ENCODE measurements at places on chromosomes 6 and 20.

DNA sequence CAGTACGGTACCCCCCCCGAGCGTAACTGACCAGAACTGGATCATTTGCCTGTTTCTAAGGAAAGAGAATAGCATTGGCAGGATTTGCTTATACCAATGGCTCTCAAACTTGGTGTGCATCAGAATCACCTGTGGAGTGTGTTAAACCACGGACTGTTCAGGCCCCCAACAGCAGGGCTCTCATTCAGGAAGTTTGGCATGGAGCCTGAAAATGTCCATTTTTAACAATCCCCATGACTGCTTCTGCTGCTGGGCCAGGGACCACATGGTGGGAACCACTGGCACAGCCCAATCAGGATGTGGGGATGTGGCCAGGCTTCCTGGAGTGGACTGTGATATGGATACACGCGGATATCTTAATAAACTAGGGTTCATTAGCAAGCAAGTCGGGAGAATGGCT lies 53.9 kb downstream of the GTF2H5 start:
- no peak overlapping the region for H3K27ac ChIP-seq
- no peak overlapping the region for H3K4me3 ChIP-seq
- no peak for DNase-seq
- no peaks in the 10 kb centered on the region for H3K36me3 ChIP-seq
- no peaks in the 10 kb centered on the region for H3K27me3 ChIP-seq

GRCh38 chr20:38298768-38299288 lies 5.1 kb upstream of the BPI start:
- peaks cover 4% of the 10 kb centered on the region for H3K4me1 ChIP-seq
- H3K27ac ChIP-seq = no peak overlapping the region
- no peaks in the 10 kb centered on the region for H3K36me3 ChIP-seq
- DNase-seq = no peak
- peaks cover 23% of the 10 kb centered on the region for H3K27me3 ChIP-seq

GRCh38 chr6:121235386-121235785 lies 98.9 kb downstream of the TBC1D32 start:
- H3K4me3 ChIP-seq = no peak overlapping the region
- peaks cover 14% of the 10 kb centered on the region for H3K36me3 ChIP-seq
- DNase-seq = no peak
- no peak overlapping the region for H3K27ac ChIP-seq
- peaks cover 4% of the 10 kb centered on the region for H3K4me1 ChIP-seq
- no peaks in the 10 kb centered on the region for H3K27me3 ChIP-seq

GRCh38 chr6:152721956-152722355 lies 24.3 kb downstream of the MYCT1 start:
- H3K27ac ChIP-seq = no peak overlapping the region
- H3K27me3 ChIP-seq = no peaks in the 10 kb centered on the region
- no peaks in the 10 kb centered on the region for H3K4me1 ChIP-seq
- no peak overlapping the region for H3K4me3 ChIP-seq
- no peak for DNase-seq
- no peaks in the 10 kb centered on the region for H3K36me3 ChIP-seq

- H3K4me1 ChIP-seq = peaks cover 8% of the 10 kb centered on the region
- no peak overlapping the region for H3K4me3 ChIP-seq
- peaks cover 4% of the 10 kb centered on the region for H3K36me3 ChIP-seq
These were observed 61.5 kb downstream of the RREB1 start for GRCh38 chr6:7169296-7169721.

DNA sequence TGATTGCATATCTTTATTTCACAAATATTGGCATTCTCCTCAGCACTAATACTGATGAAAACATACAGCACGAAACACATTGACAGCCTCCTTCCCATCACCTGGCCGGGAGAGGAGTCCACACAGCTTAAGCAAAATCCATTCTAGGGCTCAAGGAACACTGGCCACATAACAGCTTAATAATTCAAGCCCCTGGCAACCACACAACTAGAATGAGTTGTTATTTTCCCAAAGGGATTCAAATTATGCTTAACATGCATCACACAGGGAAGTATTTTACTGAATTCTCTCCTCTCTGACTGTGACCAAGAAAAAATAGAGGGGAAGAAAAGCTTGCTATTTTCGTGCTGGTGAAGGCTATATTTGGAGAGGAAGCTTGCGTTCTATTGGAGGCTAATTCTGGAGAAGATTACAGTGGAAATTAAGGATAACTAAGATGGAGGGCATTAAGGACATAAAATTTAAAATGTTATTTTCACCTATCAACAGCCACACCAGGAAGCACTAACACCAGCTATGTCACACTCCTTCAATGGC lies 198.5 kb downstream of the ADGRG6 start:
- no peaks in the 10 kb centered on the region for H3K4me1 ChIP-seq
- no peaks in the 10 kb centered on the region for H3K36me3 ChIP-seq
- no peak overlapping the region for H3K4me3 ChIP-seq
- H3K27me3 ChIP-seq = no peaks in the 10 kb centered on the region
- no peak for DNase-seq

DNA sequence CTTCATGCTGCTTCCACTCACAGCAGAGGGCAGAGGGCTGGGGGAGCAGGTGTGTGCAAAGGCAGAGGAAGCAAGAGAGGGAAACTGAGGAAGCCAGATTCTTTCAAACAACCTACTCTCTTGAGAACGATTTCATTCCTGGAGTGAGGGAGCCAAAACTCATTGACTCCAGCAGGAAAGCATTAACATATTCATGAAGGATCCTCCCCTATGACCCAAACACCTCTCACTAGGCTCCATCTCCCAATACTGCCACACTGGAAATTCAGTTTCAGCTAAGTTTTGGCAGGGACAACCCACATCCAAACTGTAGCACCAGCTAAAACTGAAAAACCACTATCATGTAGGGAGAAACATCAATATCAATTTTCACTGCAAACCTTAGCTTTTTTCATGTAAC lies 125.1 kb downstream of the OLIG3 start:
- H3K27me3 ChIP-seq = peaks cover 3% of the 10 kb centered on the region
- H3K4me1 ChIP-seq = peaks cover 3% of the 10 kb centered on the region
- no peak overlapping the region for H3K27ac ChIP-seq
- H3K4me3 ChIP-seq = no peak overlapping the region
- no peaks in the 10 kb centered on the region for H3K36me3 ChIP-seq
- no peak for DNase-seq

DNA sequence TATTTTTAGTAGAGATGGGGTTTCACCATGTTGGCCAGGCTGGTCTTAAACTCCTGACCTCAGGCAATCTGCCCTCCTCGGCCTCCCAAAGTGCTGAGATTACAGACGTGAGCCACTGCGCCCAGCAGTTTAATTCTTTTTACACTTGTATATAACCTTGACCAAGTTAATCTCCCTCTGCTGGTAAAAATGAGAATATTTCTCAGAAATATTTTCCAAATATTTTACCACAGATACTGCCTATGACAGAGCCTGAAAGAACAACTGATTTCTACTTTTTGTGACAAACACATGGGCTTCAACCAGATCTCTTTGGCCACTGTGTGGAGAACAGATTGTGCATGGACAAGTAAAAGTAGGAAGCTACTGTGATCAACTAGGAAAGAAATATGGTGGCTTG lies 21.2 kb upstream of the NHSL1 start:
- peaks cover 12% of the 10 kb centered on the region for H3K4me1 ChIP-seq
- H3K4me3 ChIP-seq = no peak overlapping the region
- H3K36me3 ChIP-seq = no peaks in the 10 kb centered on the region
- no peak overlapping the region for H3K27ac ChIP-seq
- peaks cover 8% of the 10 kb centered on the region for H3K27me3 ChIP-seq

DNA sequence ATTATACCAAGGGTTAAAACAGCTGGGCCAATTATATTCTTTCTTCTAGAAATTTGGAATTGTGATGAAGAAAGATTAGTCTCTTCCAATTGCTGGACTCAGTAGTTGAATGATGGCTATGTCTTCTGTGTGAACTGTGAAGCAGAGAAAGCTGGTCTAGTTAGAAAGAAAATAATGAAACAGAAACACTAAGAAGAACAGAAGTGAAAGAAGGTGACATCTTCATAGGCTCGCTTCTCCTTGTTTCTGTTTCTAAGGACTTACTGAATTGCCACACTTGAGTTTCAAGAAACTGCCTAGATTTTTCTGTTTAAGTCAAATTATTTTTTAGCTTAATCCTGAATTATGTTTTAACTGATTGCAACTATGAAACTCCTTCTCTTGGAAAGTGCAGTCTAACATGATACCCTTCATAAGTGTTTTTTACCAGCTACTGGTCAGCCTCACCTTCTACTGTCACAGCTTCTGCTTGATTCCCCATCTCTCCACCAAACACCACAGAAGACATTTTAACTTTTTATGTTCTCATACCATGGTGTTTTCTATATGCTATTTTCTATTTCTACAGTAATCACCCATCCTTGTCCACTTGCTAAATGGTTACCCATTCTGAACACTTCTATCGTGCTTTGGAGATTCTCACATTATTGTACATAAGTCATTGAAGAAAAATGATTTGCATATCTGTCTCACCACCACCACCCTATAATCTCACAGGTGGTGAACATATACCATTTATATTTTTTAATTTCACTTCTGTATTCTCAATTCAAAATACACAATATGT lies 268.8 kb downstream of the GRIK2 start:
- H3K36me3 ChIP-seq = no peaks in the 10 kb centered on the region
- no peak overlapping the region for H3K4me3 ChIP-seq
- H3K27me3 ChIP-seq = no peaks in the 10 kb centered on the region
- H3K27ac ChIP-seq = no peak overlapping the region

Data from T-helper 2 cell treated with Interferon-gamma antibody and Interleukin-4, amounts not matched to agents 5 μg/mL and 100 μg/mL, for 36 hours (primary cell).